NCI-H2081 (cell line): ENCODE measurements at places on chromosomes 7 and 10.

DNA sequence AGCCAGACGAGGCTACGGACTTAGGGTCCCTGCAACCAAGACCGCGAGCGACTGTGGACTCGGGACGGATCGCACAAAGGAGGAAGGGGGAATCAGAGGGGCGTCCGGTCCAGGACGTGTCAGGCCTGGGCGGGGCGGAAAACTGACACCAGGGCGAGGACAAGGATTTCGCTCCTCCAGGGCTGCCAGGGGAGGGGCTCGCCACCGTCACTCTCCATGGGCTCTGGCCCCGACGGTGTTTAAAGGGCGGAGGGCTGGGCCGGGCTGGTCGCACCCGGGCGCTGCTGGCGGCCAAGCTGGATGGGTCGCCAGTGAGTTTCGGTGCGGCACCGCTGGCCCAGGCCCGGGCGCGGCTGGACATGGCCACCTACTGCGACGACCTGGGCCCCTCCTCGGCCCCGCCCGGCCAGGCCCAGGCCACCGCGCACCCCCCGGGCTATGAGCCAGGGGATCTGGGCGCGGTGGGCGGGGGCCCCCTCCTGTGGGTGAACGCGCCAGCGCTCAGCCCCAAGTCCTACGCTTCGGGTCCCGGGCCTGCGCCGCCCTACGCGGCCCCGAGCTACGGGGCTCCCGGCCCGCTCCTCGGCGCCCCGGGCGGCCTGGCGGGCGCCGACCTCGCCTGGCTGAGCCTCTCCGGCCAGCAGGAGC is at the start of gene FOXI2:
Gene FOXI2 (plus strand): TSS at position 271 of the 648 bp plus-strand sequence. CDS start 89 bp downstream, at position 360.
- no peak for DNase-seq

GRCh38 chr10:104311184-104311720 is 27.0 kb downstream of the ITPRIP start:
- no peak for DNase-seq

DNA sequence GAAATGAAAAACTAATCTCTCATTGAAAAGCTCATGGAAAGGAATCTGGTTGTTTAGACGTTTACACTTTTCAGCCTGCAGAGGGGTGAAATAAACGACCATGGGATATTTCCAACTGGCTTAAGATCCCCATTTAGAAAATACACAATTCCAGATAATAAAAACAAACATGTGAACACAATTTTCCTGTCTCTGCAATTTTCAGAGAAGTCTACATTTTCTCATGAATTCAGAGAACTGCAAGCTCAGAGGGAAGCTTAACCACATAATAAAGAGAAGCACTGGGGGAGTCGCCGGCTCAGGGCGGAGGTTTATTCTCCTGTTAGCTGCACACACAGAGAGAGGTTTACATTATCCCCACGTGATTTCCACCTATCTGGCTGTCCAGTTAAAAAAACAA is 215.2 kb downstream of the FANK1 start:
- DNase-seq, result no peak

GRCh38 chr7:70237831-70238575 is 639.7 kb downstream of the AUTS2 start:
- DNase-seq, result no peak

DNA sequence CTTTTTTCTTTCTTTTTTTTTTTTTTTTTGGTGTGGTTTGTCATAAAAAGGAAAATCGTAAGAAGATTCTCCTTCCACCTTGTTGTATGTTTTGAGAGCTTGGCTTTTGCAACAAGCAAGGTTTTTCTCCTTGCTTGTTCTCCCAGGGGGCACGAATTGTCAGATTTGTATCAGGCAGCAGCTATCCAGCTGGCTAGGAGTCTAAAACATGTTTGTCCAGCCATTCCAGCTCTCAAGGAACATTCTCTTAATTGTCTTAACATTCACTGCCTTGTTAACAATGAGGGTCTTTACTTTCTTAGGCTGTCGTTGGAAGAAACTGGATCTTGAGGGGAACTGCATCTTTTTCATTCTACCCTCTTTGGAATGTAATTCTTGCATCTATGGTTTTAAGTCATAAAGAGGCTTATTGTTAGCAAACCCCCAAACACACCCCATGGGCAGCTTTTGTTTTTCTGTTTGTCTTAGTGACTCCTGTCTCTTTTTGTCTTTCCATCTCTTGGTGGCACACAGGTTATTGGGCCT is 14.6 kb downstream of the SHTN1 start:
- DNase-seq, result no peak

- no peak for DNase-seq
Observed at GRCh38 chr10:1598393-1599153, 138.8 kb downstream of the ADARB2 start.

DNA sequence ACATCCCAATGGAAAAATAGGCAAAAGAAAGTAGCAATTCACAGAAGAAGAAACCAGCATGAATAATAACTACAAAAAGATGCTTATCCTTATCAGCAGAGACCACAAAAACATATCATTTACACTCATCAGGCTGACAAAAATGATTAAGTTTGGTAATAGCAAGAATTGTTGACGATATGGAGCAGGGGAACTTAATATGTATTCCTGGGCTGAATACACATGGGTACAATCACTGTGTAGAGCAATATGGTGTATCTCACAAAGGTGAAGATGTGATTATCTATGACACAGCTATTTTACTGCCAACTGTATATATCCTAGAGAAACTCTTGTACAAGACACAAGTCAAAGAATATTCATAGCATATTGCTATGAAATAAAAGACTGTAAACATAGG is 141.8 kb upstream of the NOBOX start:
- DNase-seq, result no peak

- DNase-seq, result peak; percentile 67
Observed at GRCh38 chr10:59181668-59182067, 5.2 kb downstream of the PHYHIPL start.

DNA sequence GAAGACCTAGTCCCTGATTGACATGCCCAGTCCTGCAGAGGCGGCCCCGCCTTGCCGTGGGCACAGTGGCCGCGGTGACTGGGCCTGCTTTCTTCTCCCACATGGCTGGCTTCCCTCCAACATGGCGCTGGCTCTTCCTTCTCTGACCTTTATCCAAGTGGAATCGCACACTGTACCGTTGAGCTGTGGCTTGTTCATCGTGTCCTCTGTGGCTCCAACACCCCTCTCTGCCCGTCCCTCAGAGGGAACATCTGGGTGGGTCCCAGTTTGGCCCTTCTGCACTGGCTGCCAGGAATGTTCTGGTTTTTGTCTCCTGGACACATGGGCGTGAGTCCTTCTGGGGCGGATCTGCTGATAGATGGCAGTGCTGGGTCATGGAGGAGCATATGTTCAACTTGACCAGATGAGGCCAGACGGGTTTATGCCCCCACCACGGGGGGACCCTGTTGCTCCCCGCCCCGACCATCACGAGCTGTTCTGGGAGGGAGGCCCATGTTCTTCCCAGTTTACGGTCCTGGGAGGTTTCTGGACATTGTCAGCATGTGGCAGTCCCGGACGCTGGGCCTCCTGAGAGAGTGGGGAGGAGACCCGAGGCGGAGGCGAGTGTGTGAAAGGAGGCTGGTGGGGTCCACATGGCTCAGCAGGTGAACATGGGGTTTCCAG is 63.5 kb downstream of the LHPP start:
- DNase-seq, result no peak

DNA sequence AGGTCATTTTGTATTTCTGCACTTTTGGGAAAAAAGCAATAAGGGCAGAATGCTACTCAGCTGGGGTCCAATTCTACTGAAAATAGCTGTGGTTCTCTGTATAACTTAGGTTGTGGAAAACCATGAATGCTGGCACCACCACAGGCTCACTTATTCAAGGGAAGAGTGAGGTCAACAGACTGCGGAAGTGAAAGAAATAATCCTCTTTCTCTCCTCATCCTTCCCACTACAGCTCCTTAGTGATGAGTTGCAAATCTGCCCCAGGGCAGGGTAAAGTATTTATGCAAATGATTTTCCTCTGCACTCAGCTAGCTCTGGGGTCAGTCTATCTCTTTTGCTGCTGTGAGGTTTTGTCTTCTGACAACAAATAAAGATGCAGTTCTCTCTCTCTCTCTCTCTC is 74.1 kb upstream of the PTPRZ1 start:
- no peak for DNase-seq

- no peak for DNase-seq
Observed at GRCh38 chr10:17693009-17693408, 49.1 kb downstream of the STAM start.

DNA sequence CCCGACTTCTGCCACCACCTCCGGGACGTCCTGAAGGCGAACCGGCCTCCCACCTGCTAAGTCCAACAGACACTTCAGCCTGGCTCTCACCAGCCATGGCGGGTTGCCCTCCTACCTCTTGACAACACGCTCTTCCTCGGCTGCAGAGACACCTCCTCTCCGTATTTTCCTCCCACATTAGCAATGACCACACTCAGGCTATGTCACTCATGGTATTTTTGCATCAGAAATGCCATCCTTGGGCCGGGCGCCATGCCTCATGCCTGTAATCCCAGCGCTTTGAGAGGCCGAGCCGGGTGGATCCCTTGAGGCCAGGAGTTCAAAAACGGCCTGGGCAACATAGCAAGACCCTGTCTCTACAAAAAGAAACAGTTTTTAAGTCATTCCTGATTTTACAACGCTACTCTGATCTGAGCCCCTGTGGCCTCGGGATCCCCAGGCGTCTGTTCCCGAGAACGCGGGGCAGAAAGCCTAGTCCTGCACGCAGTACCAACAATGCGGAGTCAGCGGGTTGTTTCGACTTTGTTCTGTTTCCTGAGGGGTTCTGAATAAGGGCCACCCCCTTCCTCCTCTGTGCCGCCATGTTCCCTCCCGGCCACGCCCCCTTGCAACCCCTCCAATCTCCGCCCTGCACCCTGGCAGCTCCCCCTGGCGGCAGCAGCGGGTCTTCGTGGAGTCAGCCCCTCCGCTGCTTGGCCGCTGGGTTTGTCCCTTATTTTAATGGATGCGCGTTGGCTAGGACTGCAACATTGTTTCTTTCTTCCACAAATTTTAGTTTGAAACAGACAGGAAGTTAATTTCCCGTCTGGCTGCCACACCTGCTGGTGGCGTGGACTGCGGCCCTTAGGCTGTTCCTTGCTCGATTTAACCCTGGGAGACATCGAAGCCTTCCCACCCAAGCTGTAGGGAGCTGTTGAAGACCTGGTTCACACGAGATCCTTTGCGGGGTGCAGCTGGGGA is 9.7 kb upstream of the ZFAND2A start:
- DNase-seq, result peak; percentile 72

GRCh38 chr7:77501192-77501515 is 35.9 kb upstream of the PTPN12 start:
- DNase-seq, result no peak

- peak; percentile 48 for DNase-seq
Observed at GRCh38 chr10:93680412-93681047, 21.9 kb downstream of the FRA10AC1 start.

DNA sequence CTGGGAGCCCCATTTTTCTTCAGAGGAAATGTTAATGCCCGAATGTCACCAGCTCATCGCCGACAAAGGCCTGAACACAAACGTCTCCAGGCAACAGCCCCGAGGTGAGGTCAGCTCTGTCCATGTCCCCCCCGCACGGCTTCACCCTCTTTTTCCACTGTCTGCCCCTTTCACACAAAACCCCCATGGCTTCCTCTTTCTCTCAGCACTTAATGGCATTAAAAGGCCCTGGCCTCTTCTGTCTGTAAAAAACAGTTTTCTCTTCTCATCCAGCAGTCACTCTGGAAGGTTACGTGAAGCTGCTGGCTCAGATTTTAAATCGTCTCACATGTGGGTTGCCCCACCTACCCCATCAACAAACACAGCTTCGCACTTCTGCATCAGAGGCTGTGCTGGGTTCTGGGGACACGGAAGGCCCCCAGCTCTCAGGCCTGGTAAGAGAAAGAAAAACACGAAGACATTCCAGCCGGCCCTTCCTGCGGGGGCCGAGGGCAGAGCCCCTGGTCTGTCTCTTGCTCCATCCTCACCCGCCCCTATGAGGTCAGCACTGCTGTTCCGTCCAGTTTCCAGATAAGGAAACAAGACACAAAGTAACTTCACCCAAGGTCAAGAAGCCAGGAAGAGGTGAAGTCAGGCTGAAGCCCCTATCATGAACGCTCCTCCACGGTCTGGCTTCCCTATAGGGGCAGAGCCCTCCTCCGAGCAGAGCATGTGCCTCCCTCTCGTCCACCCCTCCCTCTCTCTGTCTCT is 91.1 kb upstream of the PDGFA start:
- DNase-seq, result no peak

- no peak for DNase-seq
Observed at GRCh38 chr7:128201067-128201689, 39.9 kb upstream of the LEP start.

DNA sequence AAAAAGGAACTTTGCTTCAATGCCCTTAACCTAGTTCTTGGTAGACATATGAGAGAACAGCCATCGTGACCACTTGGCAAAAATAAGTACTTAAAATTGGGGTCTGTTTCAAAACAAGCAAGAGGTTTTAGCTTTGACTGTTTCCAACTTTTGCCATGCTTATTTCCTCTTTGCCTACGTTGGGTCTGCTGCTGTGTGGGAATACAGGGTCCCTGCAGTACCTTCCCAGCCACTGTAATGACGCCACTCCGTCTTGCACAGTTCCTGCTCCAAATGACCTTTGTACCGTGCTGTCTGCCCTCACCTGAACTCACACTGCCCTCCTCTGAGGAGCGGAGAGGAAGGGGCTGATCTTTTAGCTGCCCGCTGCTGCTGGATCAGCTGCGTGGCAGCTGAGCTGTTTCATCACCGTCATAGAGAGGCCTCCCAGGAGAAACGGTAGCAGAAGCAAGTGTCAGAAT is 133.1 kb downstream of the MAPK8 start:
- no peak for DNase-seq

- DNase-seq, result no peak
Observed at GRCh38 chr10:12709000-12709401, 292.5 kb downstream of the CCDC3 start.

DNA sequence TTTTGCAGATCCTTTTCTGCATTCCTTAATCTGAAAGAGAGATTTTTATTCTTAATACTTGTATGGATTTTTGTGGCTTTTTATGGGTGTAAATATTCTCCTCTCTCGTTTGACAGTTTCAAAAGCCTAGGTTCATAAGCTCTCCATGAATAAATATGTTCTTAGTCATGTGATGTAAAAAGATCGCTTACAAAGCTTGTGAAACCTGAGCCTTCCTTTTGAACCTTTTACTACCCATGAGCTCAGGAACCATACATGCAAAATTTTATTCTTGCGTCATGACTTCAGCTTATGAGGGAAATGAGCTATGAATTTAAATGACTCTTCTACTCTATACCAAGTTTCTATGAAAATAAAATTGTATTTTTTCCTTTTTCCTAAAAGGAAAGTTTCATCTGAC is 98.7 kb downstream of the POLL start:
- peak; percentile 67 for DNase-seq
